ENCODE measurements at places on chromosomes 1 and 21. TPM values are rescaled to one million over a fixed set of nuclear protein-coding genes. Genes with fewer than 3 reads are reported as not detected.

- no peak for DNase-seq
These were observed 634.8 kb downstream of the KCNT2 start for GRCh38 chr1:195973311-195973904.

DNA sequence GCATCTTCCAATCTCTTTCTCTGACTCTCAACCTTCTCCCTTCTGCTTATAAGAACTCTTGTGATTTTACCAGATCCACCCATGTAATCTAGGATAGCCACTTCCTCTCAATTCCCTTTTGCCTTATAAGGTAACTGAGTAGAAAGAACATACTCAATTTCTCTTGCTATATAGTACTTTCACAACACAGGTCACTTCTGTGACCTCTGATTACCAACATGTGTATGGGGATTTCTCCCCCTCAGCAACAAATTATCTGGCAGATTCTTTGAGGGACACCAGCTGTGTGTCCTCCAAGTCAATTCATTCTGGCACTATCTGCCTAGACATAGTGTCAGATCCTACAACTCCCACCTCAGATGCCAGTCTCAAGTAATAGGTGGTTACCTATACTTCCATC, 62.5 kb downstream of the IL23R start:
- no peak for DNase-seq

Gene TCHHL1
- not detected for total RNA-seq

Gene CCDC18
- 3.4 TPM for total RNA-seq

GRCh38 chr1:219794085-219794743, 134.1 kb downstream of the SLC30A10 start:
- DNase-seq, result no peak

DNA sequence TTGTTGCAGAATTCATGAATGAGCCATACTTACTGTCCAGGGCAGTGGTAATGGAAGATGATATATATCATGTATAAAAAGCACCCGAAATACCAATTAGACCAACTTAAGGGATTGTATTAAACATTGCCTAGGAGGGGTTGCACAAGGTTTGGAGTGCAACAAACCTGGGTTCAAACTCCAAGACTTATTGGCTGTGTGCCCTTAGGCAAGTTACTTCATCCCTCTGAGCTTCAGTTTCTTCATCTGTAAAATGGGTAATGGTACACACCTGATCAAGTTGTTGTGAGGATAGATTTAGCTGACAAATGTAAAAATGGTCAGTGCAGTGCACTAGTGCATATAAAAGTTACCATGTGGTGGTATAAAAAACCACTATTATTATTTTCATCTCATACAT, 9.8 kb upstream of the PPP1R15B start:
- no peak for DNase-seq

DNA sequence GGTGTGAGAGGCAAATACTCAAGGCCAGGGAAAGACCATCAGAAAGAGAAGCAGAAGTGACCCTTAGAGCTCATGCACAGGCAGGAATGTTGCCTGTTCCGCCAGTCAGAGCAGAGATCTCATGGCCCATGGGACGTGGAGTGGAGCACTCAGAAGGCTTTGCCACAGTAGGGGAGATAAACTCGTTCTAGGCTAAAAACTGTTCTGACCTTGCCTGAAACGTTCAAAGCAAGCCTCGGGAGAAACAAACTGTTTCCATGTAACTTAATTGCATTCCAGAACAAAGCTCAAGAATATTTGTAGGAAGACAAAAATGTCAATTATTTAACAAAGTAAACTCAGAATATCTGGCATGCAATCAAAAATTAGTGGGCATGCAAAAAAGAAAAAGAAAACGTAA, 20.7 kb upstream of the SLC19A1 start:
- no peak for DNase-seq

- DNase-seq, result no peak
These were observed 87.7 kb downstream of the MAN1C1 start for GRCh38 chr1:25704267-25704691.

DNA sequence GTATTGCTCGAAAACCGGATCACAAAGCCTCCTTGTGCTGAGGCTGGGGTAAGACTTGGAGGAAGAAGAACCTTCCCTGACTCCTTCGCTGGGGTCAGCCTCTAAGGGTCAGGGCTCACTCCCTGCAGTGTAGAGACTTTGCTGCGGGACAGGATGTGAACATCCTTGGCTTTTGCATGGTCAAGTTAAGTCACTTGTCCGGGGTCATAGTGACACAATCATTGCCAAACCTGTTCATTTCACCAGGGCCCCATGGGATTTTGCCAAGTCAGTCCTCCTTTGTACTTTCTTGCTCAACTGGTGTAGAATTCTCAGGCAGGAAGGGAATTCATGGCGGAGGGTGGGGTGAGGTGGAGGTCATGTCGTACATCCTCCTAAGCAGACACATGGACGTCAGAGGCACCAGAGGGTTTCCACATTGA, 24.7 kb upstream of the IL10 start:
- no peak for DNase-seq

GRCh38 chr1:227904541-227905335, 43.0 kb downstream of the WNT9A start:
- DNase-seq, result no peak

- DNase-seq, result no peak
These were observed 94.2 kb downstream of the AK5 start for GRCh38 chr1:77375990-77376389.

Gene EPHA10
- not detected for total RNA-seq

DNA sequence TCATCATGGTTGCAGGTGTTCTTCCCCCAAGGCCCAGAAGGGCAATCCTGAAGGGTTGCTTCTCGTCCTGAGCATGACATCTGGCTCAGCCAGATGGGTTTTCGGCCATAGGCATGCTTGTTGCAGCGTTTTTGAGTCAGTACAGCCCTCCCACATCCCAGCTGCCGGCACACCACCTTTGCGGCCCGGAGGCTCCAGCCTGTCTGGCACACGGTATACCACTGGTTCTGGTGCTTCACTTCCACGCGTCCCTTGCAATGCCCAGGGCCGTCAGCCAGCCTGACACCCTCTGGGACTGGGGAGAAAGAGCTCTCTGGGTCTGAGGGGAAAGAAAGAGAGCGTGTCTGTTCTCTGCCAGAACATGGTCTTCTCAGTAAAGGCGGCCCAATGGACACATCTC, 7.2 kb downstream of the CD5L start:
- DNase-seq, result no peak

Gene ETV3L
- not detected for total RNA-seq

- DNase-seq, result no peak
These were observed 10.9 kb upstream of the FASLG start for GRCh38 chr1:172647987-172648386.

GRCh38 chr1:64112281-64112680, 91.1 kb upstream of the UBE2U start:
- DNase-seq, result no peak

Gene KANK4
- not detected for total RNA-seq

Gene SLC16A4
- 1.2 TPM for total RNA-seq

GRCh38 chr1:114153261-114154145, at the start of gene SYT6:
Gene SYT6, minus strand, starts transcription at chr1:114153869. Its CDS starts 97 bp downstream, at chr1:114153772.
- no peak for DNase-seq

Gene AGMAT
- total RNA-seq, result 0.35 TPM

All from glomerular endothelial cell (primary cell).